ENCODE measurements at places on chromosomes 5 and 9.

GRCh38 chr5:32283539-32284377 lies 29.0 kb downstream of the MTMR12 start:
- no peak for DNase-seq

- DNase-seq, result no peak
Measured at GRCh38 chr5:129079496-129079895, 15.1 kb upstream of the ISOC1 start.

- no peak for DNase-seq
Measured at GRCh38 chr9:20722221-20722620, 38.2 kb downstream of the FOCAD start.

DNA sequence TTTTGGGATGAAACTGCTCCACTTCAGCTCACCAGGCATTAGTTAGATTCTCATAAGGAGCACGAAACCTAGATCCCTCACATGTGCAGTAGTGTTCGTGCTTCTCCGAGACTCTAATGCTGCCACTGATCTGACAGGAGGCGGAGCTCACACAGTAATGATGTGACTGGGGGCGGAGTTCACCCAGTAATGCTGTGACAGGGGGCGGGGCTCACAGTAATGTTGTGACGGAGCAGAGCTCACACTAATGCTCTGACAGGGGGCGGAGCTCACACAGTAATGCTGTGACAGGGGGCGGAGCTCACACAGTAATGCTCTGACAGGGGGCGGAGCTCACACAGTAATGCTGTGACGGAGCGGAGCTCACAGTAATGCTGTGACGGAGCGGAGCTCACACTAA lies 27.1 kb upstream of the LRRC14B start:
- DNase-seq, result no peak

DNA sequence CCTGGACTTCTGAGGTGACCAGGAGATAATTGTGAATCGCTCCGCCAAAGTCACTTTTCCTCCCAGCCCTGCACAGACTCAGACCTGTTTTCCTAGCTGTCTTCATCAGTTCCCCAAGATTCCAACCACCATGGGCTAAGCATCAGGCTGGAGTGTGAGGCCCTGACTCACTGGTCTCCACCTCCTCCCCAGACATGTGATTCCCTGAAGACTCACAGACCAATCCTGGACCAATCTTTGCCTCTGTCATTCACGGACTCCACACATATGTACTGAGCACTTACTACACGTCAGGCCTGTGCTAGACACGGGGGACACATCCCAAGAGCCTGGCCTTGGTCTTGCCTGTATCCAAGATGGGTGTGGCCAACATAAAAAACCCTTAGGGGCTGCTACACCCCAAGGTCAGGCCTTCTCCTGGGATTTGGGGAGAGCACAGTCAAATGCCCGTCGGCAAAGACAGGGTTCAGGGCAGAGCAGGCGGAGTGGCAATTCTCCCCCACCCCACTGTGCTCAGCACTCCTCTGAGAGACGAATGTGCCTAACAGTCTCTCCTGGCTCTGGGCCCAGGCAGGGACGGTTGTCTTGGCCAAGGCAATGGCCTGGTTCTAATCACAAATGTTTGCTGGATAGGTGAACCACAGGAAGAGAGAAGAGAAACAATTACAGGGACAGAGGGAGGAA lies 11.9 kb downstream of the EEIG1 start:
- no peak for DNase-seq

DNA sequence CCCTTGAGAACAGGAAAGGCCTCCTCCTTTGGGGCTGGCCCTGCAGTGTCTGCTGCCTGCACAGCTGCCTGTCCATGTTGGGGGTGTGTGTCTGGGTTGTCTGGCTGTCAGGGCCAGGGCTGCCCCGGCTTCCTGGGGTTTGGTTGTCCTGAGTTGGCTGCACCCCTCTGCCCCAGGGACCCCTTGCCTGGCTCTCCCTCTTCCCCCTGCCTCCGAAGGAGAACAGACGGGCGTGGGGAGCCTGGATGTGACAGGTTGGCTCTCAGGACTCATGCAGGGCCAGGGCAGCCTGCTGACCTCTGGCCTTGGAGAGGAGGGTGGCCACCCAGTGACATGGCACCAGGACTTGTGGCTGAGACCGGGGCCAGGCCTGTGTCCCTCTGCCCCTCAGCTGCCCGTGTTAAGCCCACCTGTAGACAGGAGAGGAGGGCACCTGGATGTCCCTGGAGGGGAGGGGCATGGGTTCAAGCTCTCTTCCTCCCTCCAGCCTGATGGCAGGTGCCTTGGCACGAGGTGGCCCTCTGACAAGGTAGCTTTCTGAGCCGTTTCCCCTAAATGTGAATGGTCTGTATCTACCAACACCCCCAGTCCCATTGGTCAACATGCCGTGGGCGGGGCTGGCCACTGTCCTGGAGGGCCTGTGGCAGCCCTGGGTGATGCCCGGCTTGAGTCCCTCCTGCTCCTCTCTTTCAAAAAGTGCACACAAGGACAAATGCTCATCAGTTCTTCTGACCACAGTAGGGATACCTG lies 34.9 kb downstream of the WNK2 start:
- no peak for DNase-seq

DNA sequence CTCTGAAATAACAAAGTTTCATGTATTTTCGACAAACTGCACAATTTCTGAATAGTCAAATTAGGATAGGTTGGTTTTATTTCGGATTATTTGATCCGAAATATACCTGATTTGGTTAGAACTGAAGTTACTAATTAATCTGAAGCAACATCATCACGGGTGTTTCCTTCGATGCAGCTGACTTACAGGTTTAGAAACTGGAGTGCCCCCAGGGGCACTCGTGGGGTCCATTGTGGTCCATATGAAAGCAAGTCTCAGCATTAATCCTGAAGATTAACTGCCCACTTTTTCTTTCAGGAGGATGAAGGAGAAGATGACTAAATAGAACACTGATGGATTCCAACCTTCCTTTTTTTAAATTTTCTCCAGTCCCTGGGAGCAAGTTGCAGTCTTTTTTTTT lies 5.3 kb downstream of the SET start:
- no peak for DNase-seq

GRCh38 chr9:125889476-125890419 lies 142.6 kb downstream of the PBX3 start:
- DNase-seq, result no peak

GRCh38 chr5:154162539-154163151 lies 27.9 kb upstream of the GALNT10 start:
- peak; percentile 79 for DNase-seq

DNA sequence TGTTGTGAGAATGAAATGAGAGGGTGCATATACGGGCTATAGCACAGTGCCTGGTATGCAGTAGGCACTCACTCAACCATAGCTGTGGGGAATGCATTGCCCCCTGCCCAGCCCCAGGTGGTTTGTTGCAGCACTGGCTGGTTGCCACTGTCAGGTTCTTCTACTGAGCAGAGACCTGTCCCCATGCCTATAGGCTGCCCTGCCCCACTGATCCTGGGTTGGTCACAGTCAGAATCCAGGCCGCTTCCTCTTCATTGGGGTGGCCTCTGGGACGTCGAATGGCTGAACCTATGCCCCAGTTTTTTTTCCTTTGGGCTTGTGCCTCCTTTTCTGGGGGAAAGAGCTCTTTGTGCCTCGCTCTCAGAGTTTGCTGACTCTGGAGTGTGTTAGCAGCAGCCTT lies 74.6 kb downstream of the RGS3 start:
- no peak for DNase-seq

- DNase-seq, result no peak
Measured at GRCh38 chr5:140329739-140330481, 16.5 kb downstream of the HBEGF start.

DNA sequence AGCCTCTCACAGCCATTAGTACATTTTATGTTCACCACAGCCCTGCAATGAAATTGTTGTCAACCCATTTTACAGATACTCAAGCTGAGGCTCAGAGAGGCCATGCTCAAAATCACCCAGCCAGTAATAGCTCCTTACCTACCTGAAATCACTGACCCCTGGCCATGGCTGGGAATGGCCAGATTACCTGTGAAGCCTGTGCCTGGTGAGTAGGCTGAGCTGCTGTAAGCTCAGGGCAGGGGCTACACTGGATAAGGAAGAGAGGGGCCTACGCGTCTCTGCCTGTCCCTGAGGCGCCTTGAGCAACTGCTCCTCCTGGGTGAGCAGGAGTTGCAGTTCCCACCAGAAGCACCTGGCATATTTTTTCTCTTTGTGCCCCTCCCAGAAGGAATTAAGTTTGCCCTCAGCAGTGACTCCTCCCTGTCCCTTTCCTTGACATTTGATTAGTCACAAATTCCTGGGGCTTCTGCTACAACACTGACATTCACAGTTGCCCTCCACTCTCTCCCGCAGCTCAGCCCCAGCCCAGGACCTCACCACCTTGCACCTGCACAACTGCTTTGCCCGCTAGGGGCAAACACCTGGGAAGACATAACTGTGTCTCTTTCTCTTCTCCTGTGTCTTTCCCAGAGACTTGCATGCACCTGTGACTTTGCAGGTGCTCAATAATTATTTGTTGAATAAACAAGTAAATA lies 5.7 kb downstream of the CLTB start:
- no peak for DNase-seq

- DNase-seq, result no peak
Measured at GRCh38 chr5:144794922-144795321, 624.2 kb downstream of the KCTD16 start.

DNA sequence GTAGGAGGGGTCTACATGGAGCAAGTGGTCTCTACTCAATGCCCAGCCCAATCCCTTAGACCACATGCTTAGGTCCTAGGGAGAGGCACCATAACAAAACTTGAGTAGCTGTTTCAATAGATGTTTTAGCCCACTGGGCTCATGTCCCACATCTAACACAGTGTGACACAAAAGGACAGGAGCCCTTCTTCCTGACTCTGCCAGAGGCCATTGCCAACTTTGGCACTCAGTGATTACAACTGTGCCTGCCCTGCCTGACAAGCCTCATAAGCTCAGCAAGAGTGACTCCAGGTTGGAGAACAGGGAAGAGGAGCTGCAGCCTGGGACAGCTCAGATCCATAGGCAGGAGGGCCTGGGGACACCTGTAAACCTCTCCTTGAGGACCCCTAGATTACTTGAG lies 230.8 kb downstream of the ENC1 start:
- no peak for DNase-seq

GRCh38 chr5:154971501-154971900 lies 30.6 kb downstream of the MRPL22 start:
- no peak for DNase-seq

DNA sequence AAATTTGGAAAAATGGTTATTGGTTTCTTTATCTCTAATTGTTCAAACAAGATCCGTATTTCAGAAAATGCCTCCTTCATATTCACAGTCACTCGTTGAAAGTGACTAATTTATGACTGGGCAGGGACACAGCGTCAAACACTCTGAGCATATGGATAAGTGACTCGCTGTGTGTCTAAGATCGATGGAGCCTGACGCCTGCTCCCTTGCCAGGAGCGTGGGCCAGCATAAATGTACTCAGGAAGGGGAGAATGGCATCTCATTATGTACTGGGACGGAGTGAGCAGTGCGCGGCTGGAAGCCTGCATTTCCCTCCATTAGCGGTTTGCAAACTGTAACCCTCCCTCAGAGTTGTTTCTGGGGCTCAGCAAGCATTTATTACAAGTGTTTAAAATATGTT lies 79.8 kb upstream of the CAST start:
- no peak for DNase-seq

GRCh38 chr5:173746047-173746646 lies 129.7 kb upstream of the BOD1 start:
- no peak for DNase-seq

DNA sequence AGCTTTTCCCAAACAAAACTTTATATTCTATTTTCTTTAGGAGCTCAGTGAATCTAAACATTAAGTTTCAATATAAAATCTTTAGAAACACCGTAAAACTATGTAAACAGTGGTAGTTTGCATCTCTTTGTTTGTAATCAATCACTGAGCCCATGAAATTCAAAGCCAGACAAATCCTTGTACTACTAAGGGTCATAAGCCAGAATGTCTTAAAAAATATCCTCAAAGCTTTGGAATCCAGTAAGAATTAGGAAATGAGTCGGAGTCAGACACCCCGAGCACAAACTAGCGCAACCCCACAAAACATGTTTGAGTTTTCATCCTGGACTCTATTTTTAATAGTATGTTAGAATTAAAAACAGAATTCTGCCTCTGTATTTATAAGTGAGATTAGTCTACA lies 153.8 kb downstream of the HSPA4 start:
- no peak for DNase-seq

- no peak for DNase-seq
Measured at GRCh38 chr5:139848508-139849100, 53.0 kb downstream of the PSD2 start.

DNA sequence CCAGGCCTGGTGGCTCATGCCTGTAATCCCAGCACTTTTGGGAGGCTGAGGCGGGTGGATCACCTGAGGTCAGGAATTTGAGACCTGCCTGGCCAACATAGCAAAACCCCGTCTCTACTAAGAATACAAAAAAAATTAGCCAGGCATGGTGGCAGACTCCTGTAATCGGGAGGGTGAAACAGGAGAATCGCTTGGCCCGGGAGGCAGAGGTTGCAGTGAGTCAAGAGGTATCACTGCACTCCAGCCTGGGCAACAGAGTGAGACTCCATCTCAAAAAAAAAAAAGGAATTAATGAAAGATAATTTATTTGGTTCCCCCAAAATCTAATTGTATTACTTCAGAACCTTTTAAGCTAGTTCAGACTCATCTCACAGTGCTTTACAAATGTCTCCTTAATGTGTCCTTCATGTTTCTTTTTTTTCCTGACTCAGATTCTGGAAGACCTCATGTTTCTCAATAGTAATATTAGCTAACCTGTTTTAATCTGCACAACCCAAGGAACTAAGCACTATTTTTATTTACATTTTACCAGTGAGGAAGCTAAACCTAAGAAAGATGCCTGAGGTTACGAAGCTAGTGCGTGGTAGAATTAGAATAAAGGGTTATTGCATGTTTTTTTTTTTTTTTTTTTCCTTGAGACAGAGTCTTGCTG lies 15.1 kb downstream of the FAF2 start:
- no peak for DNase-seq

DNA sequence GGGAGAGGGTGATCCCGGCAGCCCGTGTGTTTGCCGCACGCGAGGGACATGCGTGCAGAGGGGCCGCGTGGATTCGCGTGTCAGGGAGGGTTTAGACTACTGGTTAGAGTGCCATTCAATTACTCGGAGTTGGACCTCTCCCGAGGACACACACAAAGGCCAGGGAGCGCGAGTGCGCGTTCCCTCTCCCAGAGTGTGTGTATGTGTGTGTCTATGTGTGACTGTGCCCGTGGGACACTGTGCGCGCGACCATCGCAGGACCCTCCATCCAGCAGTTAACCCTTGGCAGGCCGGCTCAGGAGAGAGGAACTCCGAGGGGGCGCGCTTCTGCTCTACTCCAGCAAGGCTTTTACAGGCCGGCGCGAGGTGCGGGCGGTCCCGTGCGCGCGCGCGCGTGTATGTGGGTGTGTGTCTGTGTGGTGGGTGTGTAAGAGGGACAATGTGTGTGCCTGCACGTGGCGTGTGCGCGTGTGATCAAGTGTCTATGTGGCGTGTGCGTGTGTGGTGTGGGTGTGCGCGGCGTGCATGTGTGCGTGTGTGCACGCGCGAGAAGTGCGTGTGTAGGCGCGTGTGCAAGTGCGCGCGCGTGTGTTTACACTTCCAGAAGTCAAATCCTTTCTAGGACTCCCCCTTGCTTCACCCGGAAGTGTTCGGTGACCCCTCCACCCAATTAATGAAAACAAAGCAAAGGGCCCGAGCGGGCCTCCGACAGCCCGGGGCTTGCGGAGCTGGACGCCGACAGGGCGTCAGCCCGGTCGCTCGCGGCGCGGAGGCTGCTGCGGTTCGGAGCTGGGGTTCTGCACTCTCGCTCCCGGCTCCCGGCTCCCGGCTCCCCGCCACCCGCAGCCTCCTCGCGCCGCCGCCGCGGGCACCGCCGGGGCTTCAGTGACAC lies 75.3 kb upstream of the TBCA start:
- peak; percentile 54 for DNase-seq

Data from hindlimb muscle (tissue), 1 donor.